ENCODE measurements at places on chromosomes 3 and 15.

GRCh38 chr15:77533578-77534430 lies 98.9 kb downstream of the LINGO1 start:
- DNase-seq = no peak

GRCh38 chr3:130644628-130645253 lies 101.9 kb downstream of the PIK3R4 start:
- no peak for DNase-seq

DNA sequence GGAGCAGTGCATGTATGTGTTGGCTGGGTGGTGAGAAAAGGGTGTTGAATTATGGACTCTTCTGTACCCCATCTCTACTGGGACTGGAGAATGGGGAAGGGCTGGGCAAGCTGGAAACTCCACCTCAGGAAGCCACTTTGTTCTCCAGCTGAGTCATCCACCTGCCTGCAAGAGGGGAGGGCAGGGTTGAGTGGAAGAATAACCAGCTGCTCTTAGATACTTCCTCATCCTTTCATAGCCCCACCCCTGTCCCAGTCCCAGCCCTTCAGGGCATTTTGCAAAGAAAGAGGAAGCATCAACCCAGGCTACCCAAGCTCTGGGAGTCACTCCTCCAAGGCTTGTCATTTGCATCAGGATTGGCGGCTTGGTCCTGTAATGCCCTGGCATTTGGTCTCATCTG lies 33.1 kb downstream of the RAB11A start:
- no peak for DNase-seq

GRCh38 chr3:115996420-115997108 lies 373.3 kb downstream of the GAP43 start:
- DNase-seq = no peak

DNA sequence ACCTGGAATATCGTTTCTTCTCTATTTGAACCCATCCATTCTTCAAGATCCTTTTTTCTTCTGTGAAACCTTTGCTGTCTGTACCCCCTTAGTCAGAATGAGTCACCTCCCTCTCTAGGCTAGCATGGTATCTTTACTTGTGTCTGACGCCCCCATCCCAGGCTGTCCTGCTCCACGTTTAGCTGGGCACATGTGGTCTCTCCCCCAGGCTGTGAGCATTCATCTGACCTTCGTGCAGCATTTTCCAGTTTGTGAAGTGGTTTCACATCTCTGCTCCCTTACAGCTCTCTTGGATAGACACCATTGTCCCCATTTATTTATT lies 14.3 kb upstream of the TLE3 start:
- no peak for DNase-seq

DNA sequence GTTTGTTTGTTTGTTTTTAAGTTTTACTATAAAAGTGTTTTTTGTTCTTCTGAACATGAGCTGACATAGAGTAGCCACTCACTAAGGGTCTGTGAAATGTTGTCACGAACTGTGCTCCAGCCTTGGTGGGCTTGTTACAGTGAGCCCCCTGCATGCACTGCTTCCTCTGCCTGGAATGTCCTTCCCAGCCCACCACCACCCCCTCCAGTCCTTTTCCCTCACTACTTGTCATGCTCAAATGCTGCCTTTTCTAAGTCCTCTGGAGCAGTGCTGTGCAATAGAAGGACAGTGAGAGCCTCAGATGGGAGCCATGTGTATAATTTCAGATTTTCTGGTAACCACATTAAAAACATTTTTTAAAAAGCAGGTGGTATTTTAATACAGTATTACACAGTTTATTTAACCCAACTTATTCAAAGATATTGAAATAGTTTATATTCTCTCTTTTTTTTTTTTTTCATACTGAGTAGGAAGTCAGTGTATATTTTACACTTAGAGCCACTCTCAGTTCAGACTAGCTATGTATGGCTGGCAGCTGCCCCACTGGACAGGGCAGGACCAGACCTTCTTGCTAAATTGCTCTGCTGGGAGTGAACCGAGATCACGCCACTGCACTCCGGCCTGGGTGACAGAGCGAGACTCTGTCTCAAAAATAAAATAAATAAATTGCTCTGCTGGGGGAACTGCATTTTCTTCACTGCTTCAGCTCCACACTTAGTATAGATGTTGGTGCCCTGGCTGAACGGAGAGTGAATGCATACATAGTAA lies 26.9 kb downstream of the MKRN2OS start:
- no peak for DNase-seq

DNA sequence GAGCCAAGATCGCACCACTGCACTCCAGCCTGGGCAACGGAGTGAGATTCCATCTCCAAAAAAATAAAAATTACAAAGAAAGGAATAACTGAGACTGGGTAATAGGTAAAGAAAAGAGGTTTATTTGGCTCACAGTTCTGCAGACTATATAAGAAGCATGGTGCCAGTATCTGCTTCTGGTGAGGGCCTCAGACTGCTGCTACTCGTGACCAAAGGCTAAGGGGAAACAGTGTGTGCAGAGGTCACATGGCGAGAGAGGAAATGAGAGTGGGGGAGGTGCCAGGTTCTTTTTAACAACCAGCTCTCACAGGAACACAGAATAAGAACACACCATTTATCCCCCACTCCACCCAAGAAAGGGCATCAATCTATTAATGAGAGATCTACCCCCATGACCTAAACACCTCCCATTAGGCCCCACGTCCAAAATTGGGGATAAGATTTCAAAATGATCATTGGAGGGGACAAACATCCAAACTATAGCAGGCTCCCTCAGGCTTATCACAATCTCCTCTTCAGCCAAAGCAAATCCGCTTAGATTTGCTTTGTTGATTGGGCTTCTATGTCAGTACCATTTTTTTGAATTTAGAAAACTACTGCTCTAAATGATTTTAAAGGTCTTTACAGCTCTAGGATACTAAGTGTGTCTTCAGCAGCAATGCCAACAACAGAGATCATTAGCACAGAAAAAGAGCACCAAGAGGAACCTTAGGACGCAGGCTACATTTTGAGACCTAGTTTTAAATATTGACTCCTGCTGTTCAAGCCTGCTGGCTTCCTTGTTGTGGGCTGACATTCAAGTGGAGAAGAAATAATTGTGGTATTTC lies 84.2 kb upstream of the TBL1XR1 start:
- no peak for DNase-seq

- DNase-seq = no peak
Observed at GRCh38 chr15:51672155-51672687, 9.1 kb upstream of the SCG3 start.

- no peak for DNase-seq
Observed at GRCh38 chr3:177062052-177062732, 135.1 kb downstream of the TBL1XR1 start.

- DNase-seq = no peak
Observed at GRCh38 chr15:63041974-63042876, at the start of gene TPM1. Gene TPM1 (plus strand): TSS chr15:63042747. CDS start chr15:63042830, 83 bp downstream.

DNA sequence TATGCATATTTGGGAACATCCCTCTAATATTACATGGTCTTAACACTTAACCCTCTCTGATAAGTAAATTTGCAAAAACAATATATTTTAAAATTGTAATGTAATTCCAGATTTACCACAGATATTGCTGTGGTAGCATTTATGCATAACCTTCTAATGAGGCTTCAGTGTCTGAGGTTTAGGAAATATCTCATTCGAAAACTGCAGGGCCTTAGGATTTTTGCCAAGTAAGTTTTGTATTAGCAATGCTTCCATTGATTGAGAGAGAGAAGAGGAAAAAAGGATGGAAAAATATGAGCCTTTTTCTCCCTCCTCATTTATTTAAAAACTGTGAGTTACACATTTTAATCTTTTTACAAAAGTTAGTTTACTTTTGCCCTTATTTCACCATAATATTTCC lies 294.6 kb downstream of the EPHA3 start:
- no peak for DNase-seq

DNA sequence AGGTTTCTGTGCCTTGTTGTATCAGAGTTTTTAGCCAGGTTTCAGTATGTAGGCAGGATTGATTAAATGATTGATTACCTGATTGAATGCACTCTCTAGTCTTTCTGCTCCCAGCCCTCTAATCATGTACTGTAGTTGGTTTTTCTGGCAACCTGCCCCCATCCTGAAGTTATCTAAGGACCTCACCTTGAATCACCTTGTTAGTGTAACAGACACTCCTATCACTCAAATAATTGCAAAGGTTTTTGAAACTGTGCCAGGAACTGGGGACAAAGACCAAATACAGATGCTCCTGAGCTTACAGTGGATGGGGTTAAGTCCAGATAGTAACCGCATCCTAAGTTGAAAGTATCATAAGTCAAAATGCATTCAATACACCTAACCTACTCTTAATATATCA lies 141.5 kb upstream of the EIF1B start:
- no peak for DNase-seq

DNA sequence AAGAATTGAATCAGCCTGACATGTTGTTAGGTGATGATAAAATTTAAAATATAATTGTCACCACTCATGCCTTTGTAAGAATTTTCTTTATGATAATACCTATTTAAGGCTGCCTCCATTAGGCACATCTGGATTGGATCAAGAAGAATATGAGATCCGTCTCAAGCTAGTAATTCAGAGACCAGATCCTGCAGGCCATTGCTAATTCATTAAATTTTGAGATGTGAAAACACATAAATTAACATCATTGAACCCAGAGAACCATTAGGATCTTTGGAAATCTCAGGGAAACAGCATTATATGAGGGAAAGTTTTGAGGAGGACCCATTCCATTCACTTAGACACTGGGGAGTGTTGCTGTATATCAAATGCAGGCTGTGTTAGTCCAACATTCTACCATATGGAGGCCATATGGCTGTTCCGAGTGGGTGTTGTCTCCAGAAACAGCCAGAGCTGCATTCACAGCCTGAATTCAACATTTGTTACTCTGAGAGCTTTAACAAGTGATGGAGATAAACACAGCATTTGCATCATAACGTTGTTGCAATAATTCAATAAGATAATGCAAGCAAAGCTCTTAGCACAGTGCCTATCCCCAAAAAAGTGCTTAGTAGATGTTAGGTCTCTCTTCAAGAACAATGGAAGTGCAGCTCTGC lies 67.4 kb downstream of the DTWD1 start:
- no peak for DNase-seq

- no peak for DNase-seq
Observed at GRCh38 chr15:81161851-81162250, 27.8 kb downstream of the CFAP161 start.

GRCh38 chr3:186356152-186356551 lies 5.9 kb downstream of the DGKG start:
- no peak for DNase-seq

- DNase-seq = no peak
Observed at GRCh38 chr3:24963762-24964625, 464.1 kb upstream of the RARB start.

DNA sequence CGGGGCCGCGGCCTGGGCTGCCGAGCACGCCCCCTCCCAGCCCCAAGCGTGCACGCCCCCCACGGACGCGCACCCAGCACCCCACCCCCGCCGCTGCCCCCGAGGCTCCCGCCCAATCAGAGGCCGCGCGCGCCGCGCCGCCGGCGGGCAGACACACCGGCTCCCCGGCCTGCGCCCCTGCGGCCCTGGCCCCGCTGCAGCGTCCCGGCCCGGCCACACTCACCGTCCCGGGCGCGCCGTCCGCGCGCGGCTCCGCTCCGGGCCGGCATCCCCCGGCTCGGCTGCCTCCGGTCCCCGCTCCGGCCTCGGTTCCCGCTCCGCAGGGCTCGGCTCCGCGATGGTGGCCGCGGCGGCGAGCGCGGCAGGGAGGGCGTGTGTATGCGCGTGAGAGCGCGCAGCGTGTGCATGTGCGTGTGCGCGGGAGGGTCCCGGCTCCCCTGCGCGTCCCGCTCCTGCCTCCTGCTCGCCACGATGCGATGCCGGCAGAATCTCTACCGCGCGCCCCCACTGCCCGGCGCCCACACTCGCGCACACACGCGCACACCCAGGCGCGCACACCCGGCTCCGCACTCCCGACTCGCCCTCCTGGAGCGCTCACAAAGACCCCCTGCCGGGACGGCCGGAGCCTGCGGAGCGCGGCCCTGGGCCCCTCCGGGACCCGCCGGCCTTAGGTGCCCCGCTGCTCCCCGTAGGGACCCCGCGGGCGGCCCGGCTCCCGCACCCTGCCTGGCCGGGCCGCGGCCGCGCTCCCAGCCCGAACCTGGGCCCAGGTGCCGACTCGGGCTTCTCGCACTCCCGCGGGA lies 186.5 kb upstream of the LINGO1 start:
- DNase-seq = no peak

DNA sequence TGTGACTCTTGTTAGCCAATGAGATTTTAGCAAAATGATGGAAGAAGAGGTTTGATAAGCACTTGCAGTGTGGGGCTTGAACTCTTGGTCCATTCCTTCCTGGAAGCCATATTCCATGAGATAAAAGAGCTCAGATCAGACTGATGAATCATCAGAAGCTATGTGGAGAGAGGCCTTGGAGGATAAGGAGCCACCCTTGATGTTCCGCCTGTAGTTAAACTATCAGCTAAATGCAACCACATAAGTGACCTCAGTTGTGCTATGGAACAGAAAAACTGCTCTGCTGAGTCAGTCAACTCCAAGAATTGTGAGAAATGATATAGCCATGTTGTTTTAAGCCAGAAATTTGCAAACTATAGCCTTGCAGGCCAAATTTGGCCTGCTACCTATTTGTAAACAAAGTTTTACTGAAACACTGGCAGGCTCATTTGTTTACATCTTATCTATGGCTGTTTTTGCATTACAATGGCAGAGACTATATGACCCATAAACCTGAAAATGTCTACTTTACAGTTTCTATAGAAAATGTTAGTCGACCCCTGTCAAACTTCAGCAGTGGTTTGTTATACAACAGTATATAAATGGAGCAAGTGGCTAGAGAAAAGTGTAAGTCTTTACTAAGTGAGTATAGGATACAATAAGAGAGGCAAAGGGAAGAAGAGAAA lies 27.6 kb upstream of the GAP43 start:
- no peak for DNase-seq

DNA sequence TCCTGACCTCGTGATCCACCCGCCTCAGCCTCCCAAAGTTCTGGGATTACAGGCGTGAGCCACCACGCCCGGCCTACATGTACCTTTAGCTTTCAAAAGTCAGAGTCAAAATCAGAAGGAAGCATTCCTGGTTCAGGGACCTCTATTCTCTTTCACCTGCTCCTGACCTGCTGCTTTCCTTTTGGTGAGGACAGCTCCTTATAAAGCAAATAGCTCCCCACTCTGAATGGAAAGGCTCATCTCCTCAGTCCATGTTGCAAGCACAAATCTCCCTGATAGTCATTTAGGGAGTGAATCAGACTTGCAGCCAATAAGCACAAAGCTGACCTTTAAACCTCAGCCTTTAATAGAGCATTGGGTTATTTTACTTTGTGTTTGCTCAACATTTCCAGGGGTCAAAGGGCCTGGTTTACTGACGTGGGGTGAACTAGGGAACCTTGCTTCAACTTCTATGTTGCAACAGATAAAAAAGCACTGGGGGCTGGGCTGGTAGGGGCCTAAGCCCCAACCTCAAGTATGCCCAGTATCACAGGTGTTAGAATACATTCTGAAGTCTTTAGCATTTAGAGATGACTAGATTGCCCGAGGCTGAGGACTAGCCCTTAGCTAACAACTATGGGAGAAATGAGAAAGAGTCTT lies 43.1 kb downstream of the THRB start:
- DNase-seq = no peak

Data from thymus (tissue), 14 donors.